ENCODE measurements at places on chromosomes 5 and 9.
A peak's percentile ranks its signal among the peaks of the same experiment; 100 is the strongest.

- no peak for DNase-seq
Measured at GRCh38 chr9:25260046-25260445, 418.2 kb downstream of the TUSC1 start.

DNA sequence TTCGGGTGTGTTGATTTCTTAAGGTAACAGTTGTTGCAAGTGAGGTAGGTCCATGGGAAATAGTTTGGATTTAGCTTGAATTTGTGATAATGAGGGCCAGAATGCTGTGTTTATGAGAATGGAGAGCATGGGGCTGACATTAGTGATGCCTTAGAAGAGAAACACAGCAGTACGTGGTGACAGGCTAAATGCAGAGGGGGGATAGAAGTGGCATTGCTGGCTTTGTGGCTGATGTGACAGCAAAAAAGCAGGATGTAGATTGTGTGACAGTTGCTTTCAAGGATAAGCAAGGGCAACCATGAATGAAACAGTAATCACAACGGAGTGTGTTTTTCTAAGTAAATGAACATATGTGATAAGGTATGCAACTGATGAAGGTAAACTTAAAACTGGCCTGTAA lies 103.4 kb upstream of the SGCD start:
- DNase-seq, result no peak

DNA sequence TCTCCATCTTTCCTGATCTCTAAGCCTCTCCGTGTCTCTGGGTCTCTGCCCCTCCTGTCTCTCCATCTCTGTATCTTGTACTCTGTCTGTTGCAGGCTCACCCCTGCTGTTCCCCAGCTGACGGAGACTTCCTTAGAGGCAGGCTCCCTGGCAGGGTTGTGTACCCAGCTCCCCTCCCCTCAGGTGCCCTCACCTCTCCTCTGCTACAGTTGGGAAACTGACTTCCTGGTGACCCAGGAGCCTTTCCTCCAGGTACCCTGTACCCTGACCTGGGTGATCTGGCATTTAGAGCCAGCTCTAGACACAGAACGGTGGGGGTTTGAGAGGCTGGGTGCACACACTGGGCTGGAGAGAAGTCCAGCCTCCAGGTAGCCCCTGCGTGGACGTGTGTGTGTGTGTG lies 37.7 kb downstream of the CXXC5 start:
- no peak for DNase-seq

DNA sequence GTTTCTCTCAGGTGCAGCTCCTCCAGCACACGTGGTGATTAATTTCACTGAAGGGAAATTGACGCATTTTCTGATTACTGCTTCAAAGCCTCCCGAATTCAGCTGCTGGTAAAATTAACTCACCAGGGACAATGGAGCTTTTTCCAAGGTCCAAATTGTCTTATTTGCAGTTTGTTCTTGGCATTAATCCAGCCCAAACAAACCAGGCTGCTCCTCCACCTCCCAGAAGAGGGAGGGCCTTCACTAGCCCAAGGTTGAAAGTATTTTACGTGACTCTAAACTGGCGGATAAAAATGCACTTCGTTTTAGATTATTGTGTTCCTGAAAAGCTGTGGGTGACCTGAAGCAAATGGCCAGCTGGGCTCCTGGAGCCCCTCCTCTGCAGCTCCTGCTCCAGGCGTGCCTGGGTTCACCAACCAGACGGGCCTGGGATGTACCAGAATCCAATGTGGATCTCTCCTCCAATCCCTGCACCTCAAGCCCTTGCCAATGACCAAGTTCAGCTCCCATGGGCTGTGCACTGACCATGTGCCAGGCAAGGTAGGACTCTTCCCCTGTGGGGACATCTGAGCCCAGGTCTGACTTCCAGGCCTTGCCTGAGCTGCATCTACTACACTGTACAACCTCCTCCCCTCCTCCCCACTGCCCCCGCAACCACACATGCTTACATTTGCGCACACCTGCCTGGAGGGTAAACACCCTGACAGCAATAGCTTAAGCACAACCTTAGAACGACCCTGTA lies 193.4 kb downstream of the CDK5RAP2 start:
- DNase-seq, result no peak

GRCh38 chr9:121192959-121193640 lies 8.6 kb downstream of the RAB14 start:
- no peak for DNase-seq

GRCh38 chr5:123545506-123545905 lies 33.5 kb downstream of the CSNK1G3 start:
- DNase-seq, result peak; percentile 14

DNA sequence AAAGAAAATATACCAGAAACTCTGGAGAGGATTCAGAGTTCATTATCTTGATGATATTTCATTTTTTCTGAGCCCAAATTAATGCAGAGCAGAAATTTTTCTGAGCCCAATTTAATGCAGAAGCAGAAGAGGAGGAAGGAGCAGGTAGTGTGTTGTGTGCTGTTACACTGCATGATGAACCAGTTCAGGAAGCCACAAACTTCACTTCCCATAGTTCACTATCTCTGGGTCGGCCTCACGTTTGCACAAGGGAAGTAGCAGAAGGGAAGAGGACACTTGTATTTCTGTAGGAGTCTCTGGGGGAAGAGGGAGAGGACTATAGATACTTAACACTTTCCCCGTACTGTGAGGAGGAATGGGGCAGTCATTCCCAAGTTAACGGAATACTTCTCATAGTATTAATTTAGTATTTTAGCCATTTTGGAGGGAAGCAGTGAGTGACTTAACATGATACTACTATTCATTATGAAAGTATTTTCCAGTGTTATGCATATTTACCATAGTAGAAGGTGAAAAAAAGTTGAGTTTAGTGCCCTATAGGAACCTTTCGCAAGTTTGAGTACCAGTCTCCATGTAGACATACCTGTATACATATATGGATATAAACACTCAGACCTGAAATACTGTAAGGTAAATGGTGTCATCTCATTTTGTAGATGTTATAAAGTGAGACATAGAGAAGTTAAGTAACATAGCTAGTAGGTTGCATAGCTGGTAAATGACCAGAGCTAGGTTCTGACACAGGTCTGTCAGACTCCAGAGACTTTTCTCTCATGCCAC lies 30.0 kb downstream of the XPA start:
- no peak for DNase-seq

- DNase-seq, result no peak
Measured at GRCh38 chr9:116336133-116336862, 182.7 kb downstream of the PAPPA start.

DNA sequence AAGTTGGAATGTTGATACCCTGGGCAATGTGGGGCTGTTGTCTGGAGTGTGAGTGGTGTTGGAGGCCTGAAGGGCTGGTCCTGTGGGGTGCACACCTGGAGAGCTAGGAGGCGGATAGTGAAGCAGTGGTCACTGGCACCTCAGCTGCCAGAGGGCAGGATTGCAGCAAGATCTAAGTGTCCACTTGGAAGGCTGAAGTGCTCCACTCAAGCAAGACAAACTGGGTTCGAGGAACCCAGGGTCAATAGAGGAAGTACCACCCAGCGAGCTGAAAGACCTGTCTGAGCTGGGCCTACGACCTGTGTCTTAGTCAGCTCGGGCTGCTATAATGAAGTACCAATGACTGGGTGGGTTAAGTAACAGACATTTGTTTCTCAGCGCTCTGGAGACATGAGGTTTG lies 39.7 kb upstream of the TJP2 start:
- DNase-seq, result no peak

- DNase-seq, result no peak
Measured at GRCh38 chr5:5678909-5679308, 256.4 kb downstream of the ICE1 start.

DNA sequence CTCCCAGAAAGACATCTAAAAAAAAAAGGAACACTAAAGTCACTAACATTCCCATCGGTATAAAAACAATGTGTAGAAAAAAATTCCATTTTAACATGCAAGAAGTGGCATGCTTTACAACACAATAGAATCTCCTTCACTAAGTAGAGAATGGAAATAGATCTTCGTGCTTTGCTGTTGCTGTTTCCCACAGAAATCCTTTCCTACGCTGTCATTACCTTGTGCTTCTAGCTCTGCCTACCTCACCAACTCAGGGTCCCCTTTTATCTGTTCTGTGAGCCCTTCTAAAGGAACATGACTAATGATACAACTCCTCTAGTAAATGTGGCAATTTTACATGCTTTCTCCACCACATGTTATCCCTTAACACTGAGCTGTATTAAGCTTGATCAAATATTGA lies 202.9 kb downstream of the MCTP1 start:
- no peak for DNase-seq

- DNase-seq, result no peak
Measured at GRCh38 chr5:125038477-125038876, 292.0 kb upstream of the ZNF608 start.

DNA sequence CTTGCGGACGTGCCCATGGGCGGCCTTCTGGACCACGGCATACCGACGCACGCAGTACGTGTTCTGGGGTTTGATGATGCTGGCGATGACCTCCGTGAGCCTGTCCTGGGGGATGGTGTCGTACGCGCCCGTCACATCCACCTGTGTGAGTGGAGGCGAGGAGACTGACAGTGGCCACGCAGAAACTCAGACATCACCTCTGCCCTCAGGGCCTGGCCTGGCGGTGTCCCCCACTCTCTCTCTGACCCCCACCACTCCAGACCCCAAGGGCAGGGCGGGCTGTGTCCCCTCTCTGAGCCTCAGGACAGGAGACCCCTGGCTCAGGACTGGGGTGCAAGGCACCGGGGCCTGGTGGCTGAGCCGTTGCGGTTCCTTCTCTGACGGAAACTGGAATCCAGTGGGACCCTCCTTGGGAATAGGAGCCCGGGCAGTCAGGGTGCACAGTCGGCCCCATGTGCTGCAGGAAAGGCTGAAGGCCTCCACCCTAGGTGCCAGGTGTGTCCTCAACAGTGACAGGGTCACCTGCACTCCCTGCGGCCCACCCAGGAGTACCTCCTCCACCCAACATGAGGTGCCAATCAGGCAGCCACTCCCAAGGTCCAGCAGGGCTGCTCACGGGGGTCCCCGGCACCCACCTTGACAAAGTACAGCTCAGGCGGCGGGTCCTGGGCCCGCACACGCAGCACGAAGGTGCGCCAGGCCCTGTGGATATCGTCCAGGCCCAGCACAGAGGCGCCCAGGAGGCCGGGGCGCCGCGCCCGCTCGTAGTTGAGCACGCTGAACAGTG lies 16.0 kb downstream of the TERT start:
- no peak for DNase-seq

All from CD8-positive, alpha-beta memory T cell (primary cell).